ENCODE measurements at places on chromosomes 6 and 20.
A peak's percentile ranks its signal among the peaks of the same experiment; 100 is the strongest.

GRCh38 chr20:11092151-11092550 lies 418.4 kb upstream of the JAG1 start:
- DNase-seq = no peak

DNA sequence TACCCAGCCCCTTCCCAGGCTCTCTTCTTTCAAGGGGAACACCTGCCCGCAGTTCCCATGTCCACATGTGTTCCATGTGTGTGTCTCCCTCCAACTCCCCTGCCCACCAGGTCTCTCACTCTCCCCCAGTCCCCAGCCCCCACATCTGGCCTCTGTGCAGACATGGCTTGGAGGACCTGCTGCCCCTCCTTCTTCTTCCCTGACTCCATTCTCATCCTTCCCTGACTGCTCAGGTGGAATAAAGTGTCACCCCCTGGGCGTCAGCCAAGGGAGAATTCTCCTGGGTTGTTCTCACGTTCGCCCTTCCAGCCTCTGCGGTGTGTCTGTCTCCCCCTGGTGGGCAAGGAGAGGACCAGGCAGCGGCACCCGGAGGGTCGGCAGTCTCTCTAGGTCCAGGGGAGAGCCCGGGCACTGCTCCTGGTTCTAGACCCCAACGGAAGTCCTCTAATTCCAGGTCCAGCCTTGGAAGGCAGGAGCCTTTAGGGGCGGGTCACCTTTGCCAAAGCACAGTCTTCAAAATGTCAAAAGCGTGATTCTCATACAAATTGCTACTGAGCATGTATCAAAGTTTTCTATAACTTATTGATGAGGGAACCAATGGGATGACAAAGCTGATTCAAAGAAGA lies 50.5 kb downstream of the EBF4 start:
- DNase-seq = peak; percentile 78

DNA sequence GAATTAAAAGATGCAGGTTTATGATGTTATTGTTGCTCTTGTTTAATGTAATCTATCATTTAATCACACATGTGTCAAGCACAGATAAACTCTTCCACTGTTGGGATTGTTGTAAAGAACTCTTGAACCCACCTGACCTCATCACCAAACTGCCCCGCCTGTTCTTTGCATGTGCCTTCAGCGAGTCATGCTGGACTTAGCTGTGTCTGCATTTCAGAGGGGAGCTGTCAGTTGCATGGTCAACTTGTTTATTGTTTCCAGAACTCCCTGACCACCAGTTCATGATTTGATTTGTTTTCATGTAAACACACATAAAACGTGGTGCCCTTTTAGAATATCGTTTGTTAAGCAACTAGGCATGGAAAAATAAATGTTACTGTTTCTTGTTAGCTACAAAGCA lies 93.6 kb downstream of the KHDC1L start:
- DNase-seq = no peak

- no peak for DNase-seq
These were observed 12.9 kb upstream of the MDGA1 start for GRCh38 chr6:37710616-37711015.

- no peak for DNase-seq
These were observed 14.5 kb upstream of the MAS1 start for GRCh38 chr6:159876242-159876641.

GRCh38 chr20:23203951-23204730 lies 118.0 kb upstream of the CD93 start:
- DNase-seq = no peak

- no peak for DNase-seq
These were observed 31.3 kb downstream of the TTI1 start for GRCh38 chr20:38001981-38002380.

DNA sequence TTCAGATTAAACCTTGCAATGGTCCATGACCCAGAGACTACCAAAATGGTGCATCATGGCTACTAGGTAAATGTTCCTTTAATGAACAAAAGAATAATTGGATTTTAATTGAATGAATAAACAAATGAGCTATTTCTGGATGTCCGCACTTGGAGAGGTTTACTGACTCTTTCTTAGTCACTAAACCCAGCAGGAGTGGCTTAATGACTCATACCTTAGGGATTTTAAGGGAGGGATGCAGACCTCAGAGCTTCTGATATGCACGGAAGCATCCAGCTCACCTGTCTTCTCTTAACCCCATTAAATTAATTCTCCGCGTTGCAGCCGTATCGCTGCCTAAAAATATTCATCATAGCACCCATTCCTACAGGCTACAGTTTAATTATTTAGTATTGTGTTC lies 970.0 kb upstream of the SLC35B3 start:
- DNase-seq = no peak

- no peak for DNase-seq
These were observed 147.4 kb upstream of the PRND start for GRCh38 chr20:4574356-4574690.

GRCh38 chr6:43061861-43062260 lies 2.4 kb downstream of the KLC4 start:
- no peak for DNase-seq

DNA sequence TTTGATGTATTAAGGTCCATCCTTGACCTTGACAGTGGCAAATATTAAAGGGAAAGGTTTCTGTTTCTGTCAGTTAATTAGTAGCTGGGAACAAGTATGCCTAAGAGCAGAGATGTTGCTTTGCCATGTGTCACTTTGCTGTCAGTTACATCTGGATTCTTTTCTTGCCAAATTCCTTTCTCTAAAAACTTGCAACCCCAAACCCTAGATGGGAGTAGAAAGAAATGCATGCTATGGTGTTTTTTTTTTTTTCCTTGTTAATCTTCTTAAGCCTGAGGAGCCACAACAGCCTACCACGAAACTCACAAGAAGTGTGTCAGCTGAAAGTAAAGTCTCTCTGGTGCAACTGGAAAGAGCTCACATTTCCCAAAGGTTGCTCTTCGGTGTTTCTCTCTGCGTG lies 18.0 kb upstream of the CLDN20 start:
- no peak for DNase-seq

DNA sequence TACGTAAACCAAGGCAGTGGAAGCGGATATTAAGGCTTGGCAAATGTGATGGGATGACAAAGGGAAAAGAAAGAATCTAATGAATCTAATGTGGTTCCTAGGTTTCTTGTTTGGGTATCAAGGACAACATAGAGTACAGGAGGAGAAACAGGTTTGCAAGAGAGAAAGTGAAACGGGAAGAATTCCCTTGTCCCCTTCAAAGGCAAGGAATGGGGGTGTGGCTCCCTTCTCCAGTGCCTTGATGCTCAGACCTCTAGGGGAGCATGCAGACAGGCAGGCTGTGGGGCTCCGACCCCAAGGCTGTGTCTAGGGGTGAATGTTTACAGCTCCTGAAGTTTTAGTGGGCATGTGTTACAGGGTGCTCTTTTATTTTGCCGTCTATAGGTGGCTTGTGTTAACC lies 317.5 kb upstream of the HSF2 start:
- no peak for DNase-seq

GRCh38 chr6:37279366-37280134 lies 21.6 kb upstream of the TMEM217 start:
- DNase-seq = no peak

DNA sequence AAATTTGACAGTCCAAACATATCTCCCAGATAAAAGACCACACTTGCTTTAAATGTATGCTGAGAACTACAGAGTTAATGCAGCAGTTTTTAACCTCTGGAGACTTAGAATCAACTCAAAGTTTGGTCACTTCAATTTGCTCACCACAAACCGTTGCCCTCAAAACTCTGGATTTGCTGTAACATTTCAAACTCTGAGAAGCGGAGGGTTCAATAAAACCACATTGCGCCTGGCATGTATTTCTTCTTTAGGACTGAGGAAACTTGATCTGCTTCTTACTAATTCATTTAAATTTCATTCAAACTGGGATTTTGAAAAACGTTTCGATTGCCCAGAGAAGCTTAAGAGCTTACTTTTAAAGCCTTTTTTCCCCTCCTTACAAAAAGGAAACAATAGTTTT lies 115.8 kb downstream of the MTFR2 start:
- no peak for DNase-seq

DNA sequence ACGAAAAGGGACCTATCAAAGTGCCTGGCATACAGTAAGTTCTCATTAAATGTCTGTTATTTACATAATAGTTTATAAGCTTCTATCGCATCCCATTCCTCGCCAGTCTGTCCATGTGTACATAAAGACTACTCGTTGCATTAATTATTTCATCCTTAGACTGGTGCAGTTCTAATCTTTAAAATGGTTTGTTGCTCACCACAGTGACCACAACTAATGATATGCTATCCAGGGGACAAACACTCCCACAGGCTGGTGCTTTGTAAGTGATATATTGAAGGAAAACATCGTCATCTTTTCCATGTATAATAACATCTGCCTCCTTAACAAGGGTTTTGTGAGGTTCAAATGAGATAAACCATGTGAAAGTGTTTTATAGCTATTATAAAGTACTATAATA lies 39.0 kb upstream of the HBS1L start:
- no peak for DNase-seq
